ENCODE measurements at places on chromosomes 16 and 17.

DNA sequence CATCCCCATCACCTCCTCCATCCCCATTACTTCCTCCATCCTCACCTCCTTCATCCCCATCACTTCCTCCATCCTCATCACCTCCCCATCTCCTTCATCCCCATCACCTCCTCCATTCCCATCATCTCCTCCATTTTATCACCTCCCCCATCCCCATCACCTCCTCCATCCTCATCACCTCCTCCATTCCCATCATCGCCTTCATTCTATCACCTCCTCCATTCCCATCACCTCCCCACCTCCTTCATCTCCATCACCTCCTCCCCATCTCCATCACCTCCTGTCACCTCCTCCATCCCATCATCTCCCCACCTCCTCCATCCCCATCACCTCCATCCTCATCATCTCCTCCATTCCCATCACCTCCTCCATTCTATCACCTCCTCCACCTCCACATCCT lies 116.4 kb downstream of the SEC14L1 start:
- no peak for DNase-seq

- peak; percentile 59 for DNase-seq
These were observed 3.6 kb upstream of the ZNF652 start for GRCh38 chr17:49365667-49366066.

DNA sequence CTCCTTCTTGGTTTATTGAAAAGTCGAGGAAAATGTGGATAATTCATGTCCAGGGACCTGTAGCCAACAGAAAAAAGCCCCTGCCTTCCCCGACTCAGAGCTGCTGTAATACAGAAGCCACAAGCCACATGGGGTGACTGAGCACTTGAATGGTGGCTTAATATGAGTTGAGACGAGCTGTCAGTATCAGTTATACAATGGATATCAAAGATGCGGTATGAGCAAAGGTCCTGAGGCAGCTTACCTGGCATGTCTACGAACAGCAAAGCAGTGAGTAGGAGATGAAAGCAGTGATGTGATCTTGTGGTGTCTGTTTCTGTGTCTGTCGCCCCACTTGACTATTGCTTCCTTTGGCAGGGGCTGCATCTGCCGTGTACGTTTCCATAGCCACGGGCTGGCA lies 12.2 kb upstream of the RMI2 start:
- DNase-seq: no peak

- no peak for DNase-seq
These were observed 22.3 kb downstream of the PTRH2 start for GRCh38 chr17:59684967-59685366.

GRCh38 chr16:426115-426905 lies 861 bp downstream of the RAB11FIP3 start:
- peak; percentile 7 for DNase-seq

Data from SW480 (cell line).